LHCN-M2 (cell line): ENCODE measurements at places on chromosomes 6 and 20.

GRCh38 chr6:25692472-25692871, 40.5 kb downstream of the SCGN start:
- peak; percentile 17 for DNase-seq

GRCh38 chr20:6637160-6637579, 130.3 kb upstream of the BMP2 start:
- DNase-seq, result peak; percentile 42

- DNase-seq, result peak; percentile 15
Observed at GRCh38 chr6:126720304-126720703, 380.4 kb downstream of the CENPW start.

DNA sequence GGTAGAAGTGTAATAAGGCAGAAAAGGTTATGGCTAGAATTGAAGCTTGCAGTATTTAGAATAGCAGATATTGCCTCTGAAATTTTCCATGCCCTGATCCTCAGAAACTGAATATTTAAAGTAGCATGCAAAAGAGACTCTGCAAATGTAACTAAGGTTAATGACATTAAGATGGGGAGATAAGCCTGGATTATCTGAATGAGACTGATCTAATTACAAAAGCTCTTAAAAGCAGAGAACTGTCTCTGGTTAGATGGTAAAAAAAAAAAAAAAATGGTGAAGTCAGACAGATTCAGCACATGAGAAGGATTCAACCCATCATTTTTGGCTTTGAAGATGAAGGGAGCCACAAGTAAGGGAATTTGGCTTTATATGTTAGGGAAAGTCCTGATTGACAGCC, 503.7 kb upstream of the IRAK1BP1 start:
- no peak for DNase-seq

GRCh38 chr6:2086326-2086965, 159.0 kb downstream of the GMDS start:
- no peak for DNase-seq

DNA sequence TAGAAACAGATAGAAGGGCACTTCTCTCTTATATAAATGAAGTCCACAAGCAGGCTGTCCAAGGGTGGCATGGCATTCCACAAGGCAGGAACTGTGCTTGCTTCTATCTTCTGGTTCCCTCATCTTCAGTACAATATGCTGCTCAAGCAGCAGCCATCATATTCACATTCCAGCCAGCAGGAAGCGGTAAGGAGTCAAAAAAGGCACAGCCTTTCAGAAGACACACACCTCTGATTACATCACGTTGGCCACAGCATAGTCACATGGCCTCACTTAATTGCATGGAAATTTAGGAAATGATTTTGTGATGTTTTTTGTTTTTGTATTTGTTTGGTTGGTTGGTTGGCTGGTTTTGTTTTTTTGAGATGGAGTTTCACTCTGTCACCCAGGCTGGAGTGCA, 19.0 kb downstream of the REM1 start:
- peak; percentile 32 for DNase-seq
